ENCODE measurements at places on chromosomes 1 and 21.

GRCh38 chr1:87185077-87185476 lies 143.6 kb upstream of the LMO4 start:
- DNase-seq: no peak

- no peak for DNase-seq
Measured at GRCh38 chr21:39116761-39117439, 66.4 kb downstream of the PSMG1 start.

DNA sequence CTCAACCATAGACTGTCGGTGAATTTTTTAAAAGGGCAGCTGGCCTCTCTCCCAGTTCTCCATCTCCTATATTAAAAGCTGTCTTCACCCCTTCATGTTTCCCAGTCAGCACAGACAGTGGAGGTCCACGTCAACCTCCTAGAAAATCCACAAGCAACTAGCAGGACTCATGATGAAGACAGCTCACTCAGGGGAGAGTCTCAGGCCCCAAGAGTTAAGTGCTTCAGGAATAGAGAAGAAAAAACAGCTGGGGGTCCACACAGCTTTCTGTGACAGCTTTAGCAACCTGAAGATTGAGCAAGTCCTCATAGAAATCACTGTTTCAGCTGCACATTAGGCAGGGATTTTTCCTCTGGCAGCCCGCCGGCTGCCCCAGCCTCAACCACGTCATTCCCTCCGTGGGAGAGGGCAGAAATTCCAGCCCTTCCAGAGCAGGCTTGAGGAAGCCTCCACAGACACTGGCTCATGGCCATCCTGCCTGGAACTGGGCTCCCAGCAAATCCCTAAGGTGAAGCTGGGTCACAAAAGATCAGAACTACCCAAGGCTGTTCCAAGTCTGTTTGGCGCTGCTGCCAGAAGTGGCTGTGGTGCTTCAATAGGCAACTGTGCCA lies 15.2 kb downstream of the GPR161 start:
- DNase-seq: no peak

DNA sequence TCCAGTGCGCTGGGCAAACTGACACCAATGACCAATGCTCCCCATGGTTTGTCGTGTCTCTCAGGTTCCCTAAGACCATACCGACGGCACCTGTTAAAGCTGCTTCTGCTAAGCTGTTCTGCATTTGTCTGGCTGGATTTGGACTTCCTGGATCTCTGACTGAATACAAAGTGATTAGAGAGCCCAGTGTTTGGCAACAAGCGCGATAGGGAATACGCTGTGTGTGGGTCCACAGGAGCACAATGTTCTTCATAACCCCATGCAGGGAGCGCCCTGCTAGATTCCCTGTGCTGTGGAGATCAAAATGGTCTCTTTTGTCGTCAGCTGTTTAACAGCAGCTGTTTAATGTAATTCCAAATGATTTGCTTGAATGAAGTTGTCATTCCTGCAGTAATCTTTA lies 26.0 kb upstream of the ESRRG start:
- DNase-seq: no peak

DNA sequence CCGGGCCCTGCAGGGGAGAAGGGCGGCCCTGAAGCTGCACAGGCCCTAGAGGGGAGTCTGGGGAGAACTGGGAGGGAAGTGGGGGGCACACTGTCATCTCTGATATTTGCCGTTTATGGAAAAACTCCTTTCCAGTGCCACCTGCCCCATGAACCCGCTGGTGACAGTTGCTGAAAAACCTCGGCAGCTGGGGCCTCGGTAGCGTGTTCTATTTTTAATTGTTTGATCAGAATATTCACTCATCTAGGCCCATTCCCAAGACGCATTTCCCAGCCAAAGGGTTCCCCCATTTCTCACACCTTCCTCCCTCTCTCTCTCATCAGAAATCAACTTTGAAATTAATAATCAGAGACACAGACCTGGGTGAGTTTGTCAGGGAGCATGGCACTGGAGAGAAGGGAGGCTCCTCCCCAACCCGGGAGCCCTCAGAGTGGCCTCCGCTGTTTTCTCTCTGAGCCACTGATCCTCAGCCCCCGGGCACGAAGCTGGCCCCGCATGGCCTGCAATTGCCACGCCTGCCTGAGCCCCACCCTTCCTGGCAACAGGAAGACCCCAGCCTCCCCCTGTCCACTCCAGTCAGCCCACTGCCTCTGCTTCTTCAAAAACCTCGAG lies 111.1 kb downstream of the CASZ1 start:
- no peak for DNase-seq

GRCh38 chr1:198391393-198392020 lies 149.0 kb downstream of the ATP6V1G3 start:
- no peak for DNase-seq

GRCh38 chr1:237398751-237399150 lies 356.8 kb downstream of the RYR2 start:
- DNase-seq: no peak

- DNase-seq: no peak
Measured at GRCh38 chr1:212514782-212515181, 82.1 kb downstream of the NENF start.

DNA sequence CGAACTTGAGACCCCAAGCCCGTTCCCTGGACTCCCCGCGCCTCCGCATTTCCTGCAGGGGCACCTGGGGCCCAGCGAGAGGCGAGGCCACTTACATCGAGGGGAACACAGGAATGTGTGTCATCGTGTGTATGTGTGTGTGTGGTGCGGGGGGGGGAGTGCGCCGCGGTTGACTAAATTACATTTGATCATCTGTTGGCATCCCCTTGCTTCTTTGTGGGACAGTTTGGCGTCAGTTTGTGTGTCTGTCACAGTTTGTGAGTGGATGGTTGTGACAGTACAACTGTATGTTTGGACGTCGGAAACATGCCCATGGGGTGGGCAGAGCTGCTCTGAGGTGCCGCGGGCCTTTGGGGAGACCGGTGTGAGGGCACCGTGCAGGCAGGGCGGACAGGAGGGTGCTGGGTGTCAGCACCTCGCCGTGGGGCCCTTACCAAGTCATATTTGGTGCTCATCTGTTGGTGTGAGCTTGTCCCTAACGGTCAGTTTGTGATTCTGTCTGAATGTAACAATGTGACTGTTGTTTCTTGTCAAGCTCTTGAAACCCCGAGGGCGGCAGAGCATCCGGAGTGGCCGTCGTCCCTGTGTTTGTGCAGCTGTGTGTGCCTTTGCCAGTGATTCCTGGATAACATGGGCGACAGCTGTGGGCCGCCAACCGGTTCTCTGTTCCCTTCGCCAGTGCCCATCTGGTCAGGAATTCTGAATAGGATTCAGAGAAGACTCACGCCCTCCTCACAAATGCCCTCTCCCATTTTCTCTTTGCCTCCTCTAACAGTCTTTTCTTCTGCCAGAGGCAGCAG lies 899 bp downstream of the OPRD1 start:
- DNase-seq: no peak

GRCh38 chr1:202568826-202569225 lies 141.4 kb downstream of the SYT2 start:
- DNase-seq: no peak

GRCh38 chr1:236451796-236452373 lies 57.8 kb downstream of the EDARADD start:
- peak; percentile 6 for DNase-seq

Data from kidney capillary endothelial cell (primary cell).